ENCODE measurements at places on chromosomes 12 and 14.
A peak's percentile ranks its signal among the peaks of the same experiment; 100 is the strongest.

GRCh38 chr14:73723797-73724661 lies 9.8 kb upstream of the PNMA1 start:
- peak; percentile 84 for DNase-seq
- no peaks in the 10 kb centered on the region for H3K36me3 ChIP-seq
- H3K4me3 ChIP-seq: no peak overlapping the region
- no peaks in the 10 kb centered on the region for H3K27me3 ChIP-seq
- peak overlapping the region; percentile 85 for H3K27ac ChIP-seq
- peaks cover 25% of the 10 kb centered on the region for H3K4me1 ChIP-seq

- H3K27ac ChIP-seq: no peak overlapping the region
- H3K27me3 ChIP-seq: no peaks in the 10 kb centered on the region
- no peaks in the 10 kb centered on the region for H3K4me1 ChIP-seq
- H3K36me3 ChIP-seq: no peaks in the 10 kb centered on the region
- DNase-seq: no peak
- H3K4me3 ChIP-seq: no peak overlapping the region
These were observed 48.8 kb upstream of the GARIN6 start for GRCh38 chr12:99598785-99599184.

DNA sequence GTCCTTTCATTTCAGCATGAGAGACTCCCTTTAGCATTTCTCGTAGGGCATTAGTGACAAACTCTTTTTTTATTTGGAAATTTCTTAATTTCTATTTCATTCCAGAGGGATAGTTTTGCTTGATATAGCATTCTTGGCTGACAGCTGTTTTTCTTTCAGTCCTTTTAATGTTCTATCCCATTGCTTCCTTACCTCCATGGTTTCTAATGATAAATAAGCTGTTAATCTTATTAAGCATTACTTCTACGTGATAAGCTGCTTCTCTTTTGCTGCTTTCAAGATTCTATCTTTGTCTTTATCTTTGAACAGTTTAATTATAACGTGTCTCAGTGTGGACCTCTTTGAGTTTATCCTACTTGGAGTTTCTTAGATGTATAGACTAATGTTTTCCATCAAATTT lies 11.6 kb upstream of the TMEM63C start:
- no peak overlapping the region for H3K4me3 ChIP-seq
- H3K36me3 ChIP-seq: no peaks in the 10 kb centered on the region
- DNase-seq: no peak

- no peaks in the 10 kb centered on the region for H3K4me1 ChIP-seq
- H3K27ac ChIP-seq: no peak overlapping the region
- H3K27me3 ChIP-seq: no peaks in the 10 kb centered on the region
- no peaks in the 10 kb centered on the region for H3K36me3 ChIP-seq
- DNase-seq: no peak
These were observed 6.4 kb downstream of the NDUFA12 start for GRCh38 chr12:94997061-94997460.

DNA sequence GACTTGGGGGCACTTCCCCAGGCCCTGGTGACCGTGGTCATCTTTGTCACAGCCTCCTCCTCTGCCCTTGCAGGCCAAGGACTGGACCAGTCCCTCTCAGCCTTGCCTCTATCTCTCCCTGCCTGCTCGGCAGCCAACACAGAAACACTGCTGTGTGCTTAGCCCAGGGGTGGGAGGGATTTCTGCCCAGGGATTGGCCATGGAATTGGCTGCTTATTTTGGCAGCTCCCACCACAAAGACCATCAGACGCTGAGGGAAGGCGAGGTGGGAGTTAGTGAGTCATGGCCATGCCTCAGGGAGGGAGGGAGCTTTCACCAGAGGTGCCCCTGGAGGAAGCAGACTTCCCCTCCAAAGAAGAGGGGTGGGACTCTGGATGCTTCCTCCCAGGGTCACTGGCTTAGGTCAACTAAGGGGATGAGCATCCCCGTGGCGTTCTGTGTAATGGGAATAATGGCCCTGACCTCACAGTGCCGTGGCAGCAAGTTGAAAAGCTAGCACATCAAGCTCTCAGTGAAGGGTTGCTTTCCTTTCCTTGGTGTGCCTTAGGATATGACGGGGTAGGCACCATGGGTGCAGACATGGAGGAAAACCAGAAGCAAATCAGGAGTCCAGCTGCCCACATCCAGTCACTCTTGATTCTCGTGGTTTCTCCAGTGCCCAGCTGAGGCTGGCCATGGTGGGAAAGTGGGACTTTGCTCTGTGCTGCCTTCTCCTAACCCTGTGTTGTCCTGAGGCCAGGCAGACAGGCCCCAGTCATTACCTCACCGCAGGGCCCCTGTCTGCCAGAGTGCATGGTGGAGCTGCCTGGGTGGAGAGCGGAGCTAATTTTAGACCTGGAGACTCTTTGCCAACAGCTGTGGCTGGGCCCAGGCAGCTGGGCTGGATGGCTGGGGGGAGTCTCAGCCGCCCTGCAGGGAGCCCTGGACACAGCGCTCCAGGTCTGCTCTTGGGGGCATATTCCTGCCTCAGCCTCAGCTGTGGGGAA lies 21.4 kb downstream of the B4GALNT3 start:
- H3K4me3 ChIP-seq: no peak overlapping the region
- H3K36me3 ChIP-seq: no peaks in the 10 kb centered on the region
- DNase-seq: peak; percentile 69
- peak overlapping the region; percentile 82 for H3K27ac ChIP-seq
- peaks cover 11% of the 10 kb centered on the region for H3K4me1 ChIP-seq
- H3K27me3 ChIP-seq: no peaks in the 10 kb centered on the region

DNA sequence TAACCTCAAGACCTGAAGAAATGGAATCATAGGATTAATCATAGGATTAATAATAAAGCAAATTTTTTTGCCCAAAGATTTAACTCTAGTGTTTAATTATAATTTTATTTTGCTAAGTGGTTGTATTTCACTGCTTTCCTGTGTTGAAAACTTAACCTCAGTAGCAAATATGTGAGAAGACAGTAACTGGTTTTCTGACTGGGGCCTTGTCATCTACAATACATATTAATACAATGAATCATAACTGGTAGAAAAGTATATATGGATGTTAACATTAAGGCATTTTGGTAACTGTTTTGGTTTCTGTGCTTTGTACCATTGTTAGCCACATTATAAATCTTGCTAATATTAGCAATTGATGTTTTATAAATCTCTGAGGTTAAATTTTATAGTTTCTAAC lies 92.2 kb downstream of the ACSS3 start:
- no peaks in the 10 kb centered on the region for H3K36me3 ChIP-seq
- no peak for DNase-seq
- no peaks in the 10 kb centered on the region for H3K27me3 ChIP-seq
- no peak overlapping the region for H3K27ac ChIP-seq
- no peaks in the 10 kb centered on the region for H3K4me1 ChIP-seq
- no peak overlapping the region for H3K4me3 ChIP-seq

GRCh38 chr14:57314396-57315089 lies 45.8 kb downstream of the AP5M1 start:
- no peak overlapping the region for H3K27ac ChIP-seq
- no peaks in the 10 kb centered on the region for H3K36me3 ChIP-seq
- no peak overlapping the region for H3K4me3 ChIP-seq
- H3K4me1 ChIP-seq: no peaks in the 10 kb centered on the region

- DNase-seq: no peak
- no peak overlapping the region for H3K4me3 ChIP-seq
- H3K27ac ChIP-seq: no peak overlapping the region
- H3K36me3 ChIP-seq: no peaks in the 10 kb centered on the region
These were observed 82.6 kb upstream of the IGF1 start for GRCh38 chr12:102562836-102563425.

DNA sequence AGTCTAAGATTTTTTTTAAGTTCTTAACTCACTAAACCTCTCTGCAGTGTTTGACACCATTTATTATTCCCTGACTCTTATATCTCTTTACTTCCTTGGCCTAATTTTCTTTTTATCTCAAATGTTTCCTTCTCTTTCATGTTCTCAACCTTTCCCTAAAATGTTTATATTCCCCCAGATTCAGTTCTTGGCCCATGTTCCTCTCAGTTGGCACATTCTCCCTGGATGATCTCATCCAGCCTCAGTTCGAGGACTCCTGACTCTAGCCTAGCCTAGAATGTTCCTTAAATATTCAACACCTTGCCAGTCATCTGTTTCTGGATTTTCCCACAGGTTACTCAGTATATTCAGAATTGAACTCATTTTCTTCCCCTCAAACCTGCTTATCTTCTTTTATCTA lies 81.3 kb downstream of the SCN8A start:
- H3K27me3 ChIP-seq: no peaks in the 10 kb centered on the region
- no peak for DNase-seq
- H3K27ac ChIP-seq: no peak overlapping the region
- no peaks in the 10 kb centered on the region for H3K36me3 ChIP-seq

DNA sequence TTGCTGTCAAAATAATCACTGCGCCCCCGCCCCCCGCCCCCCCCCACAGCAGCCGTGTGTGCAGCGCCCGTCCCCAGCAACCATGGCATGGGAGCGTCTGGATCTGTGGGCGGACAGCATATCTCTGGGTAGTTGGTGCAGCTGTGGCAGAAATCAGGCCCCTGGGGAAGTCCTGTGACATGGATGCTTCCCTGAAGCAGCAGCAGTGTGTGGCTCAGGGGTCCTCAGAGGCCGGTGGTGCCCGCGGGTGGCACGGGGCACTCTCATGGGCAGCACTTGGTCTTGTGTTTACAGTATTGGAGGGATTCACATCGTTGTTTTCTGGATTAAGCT lies 19.2 kb downstream of the XRCC3 start:
- peak overlapping the region; percentile 67 for H3K27ac ChIP-seq
- peaks cover 14% of the 10 kb centered on the region for H3K4me1 ChIP-seq
- DNase-seq: no peak
- no peaks in the 10 kb centered on the region for H3K36me3 ChIP-seq
- H3K4me3 ChIP-seq: no peak overlapping the region

GRCh38 chr12:62003701-62004100 lies 256.5 kb upstream of the USP15 start:
- no peak for DNase-seq
- H3K36me3 ChIP-seq: no peaks in the 10 kb centered on the region
- no peaks in the 10 kb centered on the region for H3K27me3 ChIP-seq
- no peaks in the 10 kb centered on the region for H3K4me1 ChIP-seq
- H3K27ac ChIP-seq: no peak overlapping the region
- no peak overlapping the region for H3K4me3 ChIP-seq

DNA sequence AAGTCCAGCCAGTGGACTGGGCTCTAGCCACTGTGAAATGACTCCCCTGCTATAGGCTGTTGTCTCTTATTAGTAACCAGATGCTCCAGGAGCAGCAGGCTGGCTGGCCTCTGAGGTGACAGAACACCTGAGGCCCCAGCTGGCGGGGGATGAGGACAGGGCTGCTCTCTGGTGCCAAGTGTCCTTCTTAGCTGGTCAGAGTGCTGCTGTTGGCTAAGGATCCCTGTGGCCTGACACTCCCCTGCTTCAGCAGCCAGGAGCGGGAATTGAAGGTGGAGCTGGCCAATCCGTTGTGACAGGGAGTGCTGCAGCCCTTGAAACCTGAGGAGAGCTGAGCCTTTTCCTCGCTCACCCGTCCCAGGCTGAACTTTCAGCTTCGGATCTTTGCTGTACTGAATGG lies 30.7 kb downstream of the TMEM229B start:
- no peaks in the 10 kb centered on the region for H3K4me1 ChIP-seq
- no peaks in the 10 kb centered on the region for H3K27me3 ChIP-seq
- H3K4me3 ChIP-seq: no peak overlapping the region
- DNase-seq: no peak
- no peak overlapping the region for H3K27ac ChIP-seq

GRCh38 chr12:59723520-59723919 lies 127.7 kb downstream of the SLC16A7 start:
- no peak overlapping the region for H3K4me3 ChIP-seq
- H3K27ac ChIP-seq: no peak overlapping the region
- H3K27me3 ChIP-seq: no peaks in the 10 kb centered on the region
- no peaks in the 10 kb centered on the region for H3K36me3 ChIP-seq
- H3K4me1 ChIP-seq: no peaks in the 10 kb centered on the region

- peak overlapping the region; percentile 15 for H3K27ac ChIP-seq
- no peak for DNase-seq
- H3K27me3 ChIP-seq: no peaks in the 10 kb centered on the region
- no peaks in the 10 kb centered on the region for H3K36me3 ChIP-seq
These were observed 73.8 kb upstream of the DCN start for GRCh38 chr12:91256411-91256810.

DNA sequence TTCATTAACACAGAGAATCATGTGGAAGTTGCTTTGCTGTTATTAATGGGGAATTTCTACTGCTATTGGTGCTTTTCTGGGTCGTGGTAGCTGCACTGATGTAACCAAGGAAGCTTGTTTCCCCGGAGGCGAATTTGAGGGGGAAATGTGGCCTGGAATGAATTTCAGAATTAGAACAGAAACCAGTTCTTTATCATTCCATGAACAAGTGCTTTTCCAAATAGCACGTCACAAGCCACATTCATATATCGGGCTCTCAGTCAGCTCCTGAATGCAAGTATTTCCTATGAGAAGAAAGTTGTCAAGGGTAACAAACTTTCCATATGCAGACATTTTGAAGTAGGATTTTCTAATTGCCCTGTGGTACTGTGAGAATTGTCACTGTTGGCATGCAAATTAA lies 1353.2 kb downstream of the AACS start:
- H3K36me3 ChIP-seq: no peaks in the 10 kb centered on the region
- no peak overlapping the region for H3K27ac ChIP-seq
- no peak for DNase-seq
- no peak overlapping the region for H3K4me3 ChIP-seq
- H3K4me1 ChIP-seq: no peaks in the 10 kb centered on the region

- H3K36me3 ChIP-seq: no peaks in the 10 kb centered on the region
- H3K27me3 ChIP-seq: no peaks in the 10 kb centered on the region
- DNase-seq: no peak
- no peak overlapping the region for H3K27ac ChIP-seq
- no peaks in the 10 kb centered on the region for H3K4me1 ChIP-seq
- no peak overlapping the region for H3K4me3 ChIP-seq
These were observed 206.5 kb downstream of the ETV6 start for GRCh38 chr12:11855983-11856374.

- DNase-seq: no peak
- H3K27me3 ChIP-seq: no peaks in the 10 kb centered on the region
- peaks cover 6% of the 10 kb centered on the region for H3K4me1 ChIP-seq
- no peak overlapping the region for H3K4me3 ChIP-seq
- H3K27ac ChIP-seq: peak overlapping the region; percentile 42
These were observed 270.9 kb downstream of the CACNA1C start for GRCh38 chr12:2323532-2324255.

DNA sequence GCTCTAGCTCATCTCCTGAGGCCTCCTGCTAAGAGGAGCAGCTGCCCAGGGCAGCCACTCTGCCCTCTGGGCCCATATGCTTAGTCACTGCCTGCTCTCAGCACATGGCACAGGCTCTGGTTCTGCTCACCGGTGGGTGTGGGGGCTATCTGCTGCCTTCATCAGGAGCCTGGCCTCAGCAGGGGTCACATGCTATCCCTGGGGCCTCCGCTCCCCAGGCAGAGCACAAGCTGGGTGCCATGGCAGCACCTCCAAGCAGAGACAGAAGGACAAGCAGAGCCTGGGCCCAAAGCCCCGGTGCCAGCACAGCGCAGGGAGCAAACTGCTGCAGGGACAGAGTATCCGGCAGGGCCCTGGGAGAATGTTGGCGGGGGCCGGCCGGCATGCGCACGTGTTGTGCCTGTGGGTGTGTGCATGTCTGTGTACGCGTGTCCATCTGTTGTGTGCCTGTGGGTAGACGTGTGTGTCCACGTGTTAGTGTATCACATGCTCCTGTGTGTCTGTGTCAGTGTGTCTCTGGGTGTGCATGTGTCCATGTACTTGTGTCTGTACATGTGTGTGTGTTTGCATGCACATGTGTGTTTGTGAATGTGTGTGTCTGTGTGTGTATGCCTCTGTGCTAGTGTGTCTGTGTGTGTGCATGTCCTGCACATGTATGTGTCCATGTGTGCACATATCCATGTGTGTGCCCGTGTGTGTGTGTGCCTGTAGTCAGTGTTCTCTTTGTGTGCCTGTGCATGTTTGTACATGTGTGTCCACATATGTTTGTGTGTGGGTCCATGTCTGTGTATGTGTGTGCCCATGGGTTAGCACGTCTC lies 326.9 kb downstream of the TMEM121 start:
- H3K4me1 ChIP-seq: no peaks in the 10 kb centered on the region
- H3K36me3 ChIP-seq: no peaks in the 10 kb centered on the region
- no peak for DNase-seq
- H3K27ac ChIP-seq: no peak overlapping the region
- no peaks in the 10 kb centered on the region for H3K27me3 ChIP-seq
